ENCODE measurements at places on chromosomes 12 and 14.

DNA sequence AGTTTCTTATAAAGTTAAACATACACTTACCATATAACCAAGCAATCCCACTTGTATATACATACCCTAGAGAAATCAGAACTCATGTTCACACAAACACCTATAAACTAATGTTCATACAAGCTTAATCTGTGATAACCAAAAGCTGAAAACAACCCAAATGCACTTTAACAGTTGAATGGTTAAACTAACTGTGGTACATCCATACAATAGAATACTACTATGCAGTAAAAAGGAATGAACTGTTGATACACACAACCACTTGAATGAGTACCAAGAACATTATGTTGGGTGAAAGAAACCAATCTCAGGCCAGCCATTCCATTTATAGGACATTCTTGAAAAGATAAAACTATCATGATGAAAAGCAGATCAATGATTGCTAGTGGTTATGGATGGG lies 427.6 kb downstream of the DPF3 start:
- ATAC-seq = no peak

DNA sequence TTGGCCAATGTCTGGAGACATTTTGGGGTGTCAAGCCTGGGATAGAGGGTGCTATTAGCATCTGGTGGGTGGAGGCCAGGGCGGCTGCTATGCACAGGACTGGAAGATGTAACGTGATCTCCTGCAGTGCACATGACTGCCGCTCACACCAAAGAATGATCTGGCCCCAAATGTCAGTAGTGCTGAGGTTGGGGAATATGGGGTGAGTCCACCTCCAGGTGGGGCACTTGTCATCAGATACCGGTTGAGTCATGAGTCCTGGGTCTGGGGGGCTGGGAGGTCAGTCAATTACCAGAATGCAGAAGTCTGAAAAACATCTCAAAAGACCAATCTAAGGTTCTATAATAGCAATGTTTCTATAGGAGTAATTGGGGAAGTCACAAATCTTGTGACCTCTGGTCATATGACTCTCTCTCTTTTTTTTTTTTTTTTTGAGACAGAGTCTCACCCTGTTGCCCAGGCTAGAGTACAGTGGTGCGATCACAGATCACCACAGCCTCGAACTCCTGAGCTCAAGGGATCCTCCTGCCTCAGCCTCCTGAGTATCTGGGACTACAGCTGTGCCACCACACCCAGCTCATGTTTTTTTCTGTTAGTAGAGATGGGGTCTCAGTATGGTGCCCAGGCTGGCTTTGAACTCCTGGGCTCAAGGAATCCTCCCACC lies 6.0 kb upstream of the SDSL start:
- peak; percentile 93 for ATAC-seq

GRCh38 chr12:53193040-53193439 lies 12.3 kb upstream of the CSAD start:
- no peak for ATAC-seq

- no peak for ATAC-seq
Measured at GRCh38 chr12:74598819-74599218, 61.2 kb downstream of the ATXN7L3B start.

GRCh38 chr14:96797582-96798349 lies 584 bp downstream of the VRK1 start:
- peak; percentile 58 for ATAC-seq

DNA sequence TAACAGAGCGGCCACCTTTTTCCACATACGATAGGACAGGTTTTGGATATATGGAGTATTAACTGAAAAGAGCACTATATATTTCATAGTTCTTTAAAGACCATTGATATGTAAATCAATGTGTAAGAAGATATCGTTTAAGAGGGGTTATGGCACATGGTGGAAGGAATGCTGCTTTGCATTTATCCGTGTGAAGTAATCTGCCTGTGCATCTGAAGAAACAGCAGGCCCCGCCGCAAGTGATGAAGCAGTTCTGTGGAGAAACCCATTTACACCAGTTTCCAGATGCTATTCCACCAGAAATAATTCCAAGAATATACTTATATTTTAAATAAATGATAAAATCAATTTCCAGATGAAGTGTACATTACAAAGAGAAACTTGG lies 72.4 kb downstream of the BICD1 start:
- peak; percentile 38 for ATAC-seq

DNA sequence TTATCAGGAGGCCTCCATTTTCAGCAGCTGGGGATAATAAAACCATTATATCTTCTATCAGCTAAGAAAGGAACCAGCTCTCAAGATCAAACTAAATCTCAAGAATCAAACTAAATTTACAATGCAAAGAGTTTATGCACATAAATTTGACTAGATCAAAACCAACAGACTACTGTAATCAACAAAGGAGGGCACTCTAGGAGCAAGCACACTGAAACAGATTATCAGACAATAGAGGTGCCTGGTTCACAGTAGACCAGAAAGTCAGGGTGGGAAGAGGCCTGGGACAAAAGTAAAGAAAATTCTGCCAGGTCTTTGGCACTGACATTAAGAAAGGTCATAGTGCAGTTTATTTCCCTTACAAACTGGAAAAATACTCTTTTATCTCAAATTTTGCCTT lies 61.0 kb downstream of the HECTD4 start:
- no peak for ATAC-seq

DNA sequence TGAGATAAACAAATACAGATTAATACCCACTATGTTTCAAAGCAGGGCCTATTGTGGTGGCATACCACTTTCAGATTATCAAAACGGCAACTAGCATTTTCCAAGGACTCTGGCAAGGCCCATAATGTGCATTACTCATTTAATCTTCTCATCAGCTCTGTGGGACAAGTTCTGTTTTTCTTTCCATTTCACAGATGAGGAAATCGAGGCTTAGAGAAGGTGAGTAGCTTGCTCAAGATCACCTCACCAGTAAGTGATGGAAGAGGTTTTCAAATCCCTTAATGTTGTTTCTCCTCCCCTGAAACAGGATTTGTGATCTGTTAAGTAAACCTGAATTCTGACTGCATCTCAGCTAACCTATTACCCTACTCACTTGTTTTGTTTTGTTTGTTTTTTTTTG lies 3.9 kb upstream of the PYGL start:
- ATAC-seq = no peak

DNA sequence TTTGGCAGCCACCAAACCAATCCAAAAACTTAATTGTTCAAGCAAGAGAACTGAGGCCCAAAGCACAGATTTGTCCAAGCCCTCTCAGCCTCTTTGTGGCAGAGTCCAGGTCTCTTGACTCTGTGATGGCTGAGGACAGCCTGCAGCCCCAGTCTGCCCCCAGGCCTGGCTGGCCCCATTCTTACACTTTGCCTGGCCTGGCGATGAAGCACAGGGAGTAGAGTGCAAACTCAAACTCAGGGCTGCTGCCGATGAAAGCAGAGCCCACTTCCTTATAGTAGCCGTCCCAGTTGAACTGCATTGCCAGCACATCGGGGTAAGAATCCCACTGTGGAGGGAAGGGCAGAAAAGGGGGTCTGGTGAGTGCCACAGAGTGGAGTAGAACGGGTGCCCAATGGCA lies 5.6 kb upstream of the RPAP3 start:
- no peak for ATAC-seq

- peak; percentile 98 for ATAC-seq
Measured at GRCh38 chr14:96584199-96584906, 82.2 kb downstream of the PAPOLA start.

- no peak for ATAC-seq
Measured at GRCh38 chr12:75998292-75999063, 33.1 kb downstream of the PHLDA1 start.

DNA sequence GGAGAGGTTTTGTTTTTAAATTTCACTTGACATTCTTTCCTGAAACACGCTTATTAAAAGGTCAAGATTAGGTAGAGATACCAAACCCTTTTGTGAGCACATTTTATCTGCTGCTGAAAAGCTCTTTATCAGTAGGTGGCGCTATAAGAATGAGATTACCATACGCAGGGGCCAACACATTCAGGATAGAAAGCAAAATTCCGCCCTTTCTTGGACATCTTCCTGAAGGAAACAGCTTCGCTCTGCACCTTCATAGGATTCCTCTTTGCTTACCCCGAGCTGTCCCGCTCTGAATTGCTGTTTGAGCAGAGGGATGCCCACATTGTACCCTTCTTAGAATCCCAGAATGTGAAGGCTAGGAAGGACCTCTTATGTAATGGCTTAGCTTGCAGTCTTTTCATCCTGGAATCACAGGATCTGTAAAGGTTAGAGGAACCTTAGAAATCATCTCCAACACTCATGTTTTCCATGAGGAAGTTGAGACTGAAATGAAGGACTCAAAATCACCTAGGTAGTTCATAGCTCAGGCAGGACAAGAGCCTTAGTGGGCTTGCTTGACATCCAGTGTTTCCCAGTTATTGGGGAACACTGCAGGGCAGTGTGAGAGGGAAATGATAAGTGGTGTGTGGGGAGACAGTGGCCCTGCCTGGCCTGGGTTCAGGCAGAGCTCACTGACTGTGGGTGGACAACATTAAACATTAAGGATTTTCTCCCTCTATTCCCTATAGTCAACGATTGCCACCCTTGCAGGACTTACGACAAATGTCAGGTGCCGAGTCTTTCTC lies 38.7 kb upstream of the CRY1 start:
- peak; percentile 67 for ATAC-seq

Measured in motor neuron (in vitro differentiated cells).